ENCODE measurements at places on chromosomes 6 and 20.

- no peak for DNase-seq
These were observed 30.6 kb downstream of the PTCHD4 start for GRCh38 chr6:48080227-48081009.

GRCh38 chr6:133337308-133337707 is 96.2 kb downstream of the EYA4 start:
- DNase-seq, result no peak

- no peak for DNase-seq
These were observed 526.1 kb upstream of the SPTLC3 start for GRCh38 chr20:12482661-12483060.

DNA sequence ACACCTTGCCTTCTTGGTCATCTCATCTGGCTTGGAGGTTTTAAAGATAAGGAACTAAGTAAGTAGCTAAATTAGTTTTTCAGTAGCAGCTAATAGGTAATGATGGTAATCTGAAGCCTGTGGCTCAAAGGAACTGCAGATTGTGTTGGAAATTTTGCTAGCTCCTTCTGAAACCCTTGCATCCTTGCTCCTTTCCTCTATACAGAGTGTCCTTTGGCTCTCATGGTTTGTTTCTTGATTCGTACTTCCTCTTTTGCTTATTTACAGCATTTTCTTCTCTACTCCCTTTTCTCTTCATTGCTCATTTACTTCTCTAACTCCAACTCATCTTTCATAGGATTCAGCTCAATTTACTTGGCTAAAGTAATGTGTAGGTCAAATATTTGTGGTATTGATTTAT is 19.0 kb downstream of the LRRC1 start:
- no peak for DNase-seq

DNA sequence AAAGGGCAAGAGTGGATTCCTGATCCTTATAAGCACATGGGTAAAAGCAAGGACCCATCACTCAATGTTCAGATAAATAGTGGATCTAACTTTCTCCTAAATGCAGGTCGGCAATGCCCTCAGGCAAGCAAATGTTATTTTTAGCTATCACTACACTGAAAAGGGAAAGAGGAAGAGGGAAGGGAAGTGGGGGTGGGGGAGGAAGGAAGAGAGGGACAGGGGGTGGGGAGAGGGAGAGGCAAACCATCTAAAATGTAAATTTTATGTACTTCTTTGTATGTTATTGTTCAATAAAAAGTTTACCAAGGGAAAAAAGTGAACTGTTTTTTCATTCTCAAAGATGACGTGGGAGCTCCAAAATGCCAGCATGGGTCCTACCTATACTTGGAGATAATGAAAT is 44.2 kb downstream of the CHD6 start:
- DNase-seq, result no peak

- DNase-seq, result no peak
These were observed 118.4 kb downstream of the ANKRD60 start for GRCh38 chr20:58109918-58110635.

DNA sequence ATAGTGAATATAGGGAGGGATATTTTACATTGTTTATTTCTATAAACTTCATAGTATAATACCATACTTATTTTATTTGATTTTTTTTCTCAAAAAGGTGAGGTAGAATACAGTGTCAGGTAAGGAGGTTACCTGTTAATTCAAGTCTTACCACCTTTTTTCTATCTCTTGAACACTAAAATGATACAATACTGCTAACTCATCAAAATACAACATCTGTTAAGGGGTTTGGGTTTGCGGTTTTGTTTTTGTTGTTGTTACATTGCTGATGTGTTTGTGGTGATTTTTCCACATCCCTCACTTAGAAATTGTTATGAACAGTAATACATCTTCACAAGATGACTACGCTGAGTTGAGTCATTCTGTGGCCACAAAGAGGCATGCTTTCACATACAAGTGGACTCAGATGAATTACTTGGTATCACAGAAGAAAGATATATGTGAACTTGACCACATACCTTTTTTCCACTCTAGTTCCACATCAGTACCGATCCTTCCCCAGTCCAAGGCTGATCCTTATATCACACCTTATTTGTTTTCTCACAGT is 139.4 kb upstream of the ID4 start:
- no peak for DNase-seq

DNA sequence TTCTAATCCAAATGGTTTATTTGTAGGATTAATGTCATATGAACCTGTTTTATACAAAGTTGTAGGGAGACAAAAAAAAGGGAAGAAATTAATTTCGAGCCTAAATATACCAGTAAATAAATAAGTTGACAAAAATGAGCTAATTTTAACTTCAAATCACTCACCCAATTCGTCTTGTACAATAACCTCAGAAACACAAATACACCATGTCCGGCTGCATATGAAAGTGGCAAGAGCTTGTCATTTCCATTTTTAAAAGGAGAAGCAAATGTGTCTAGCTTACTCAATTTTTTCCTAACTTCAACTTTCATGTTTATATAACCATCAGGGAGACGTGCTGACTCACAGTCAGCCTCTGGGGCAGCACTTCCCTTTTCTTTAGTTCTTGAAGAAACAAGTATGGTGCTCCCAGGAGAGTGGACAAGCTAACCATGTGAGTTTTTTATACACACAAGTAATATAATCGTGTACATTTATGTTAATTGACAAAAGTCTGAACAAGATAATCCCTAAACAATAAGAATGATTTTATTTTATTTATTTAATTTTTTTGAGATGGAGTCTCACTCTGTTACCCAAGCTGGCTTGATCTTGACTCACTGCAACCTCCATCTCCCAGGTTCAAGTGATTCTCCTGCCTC is 55.5 kb upstream of the SGK1 start:
- DNase-seq, result no peak
